ENCODE measurements at places on chromosomes 1 and 21.

- no peak for DNase-seq
These were observed 74.1 kb downstream of the SERINC2 start for GRCh38 chr1:31487143-31487542.

DNA sequence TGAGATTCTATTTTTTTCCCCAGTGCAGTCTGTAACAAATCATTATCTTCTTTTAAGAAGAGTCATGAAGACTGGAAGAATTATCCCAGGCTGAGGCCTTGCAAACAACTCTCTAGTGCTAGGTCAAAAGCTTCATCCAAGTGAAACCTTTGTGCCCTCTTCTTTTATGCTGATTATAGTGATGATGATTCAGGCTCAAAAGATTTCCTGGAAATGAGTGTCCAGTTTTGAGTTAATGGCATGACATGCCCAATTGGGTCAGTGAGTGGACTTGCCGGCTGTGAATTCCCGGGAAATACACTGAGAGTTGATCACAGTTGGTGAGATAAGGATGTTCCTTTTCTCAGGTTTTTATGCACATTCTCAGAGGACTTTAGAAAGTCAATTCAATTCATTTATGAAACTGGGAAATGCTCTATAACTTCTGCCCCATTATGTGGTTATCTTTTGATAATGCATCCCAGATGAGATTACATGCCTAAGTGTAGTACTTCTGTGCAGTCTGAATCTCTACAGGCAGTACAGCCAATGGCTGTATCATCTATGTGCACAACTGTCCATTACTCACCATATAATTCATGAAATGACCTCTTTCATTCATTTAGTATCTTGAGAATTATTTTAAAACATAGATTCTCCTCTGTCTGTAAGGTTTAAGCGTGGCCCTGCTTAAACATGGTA, 66.2 kb downstream of the S1PR1 start:
- no peak for DNase-seq

DNA sequence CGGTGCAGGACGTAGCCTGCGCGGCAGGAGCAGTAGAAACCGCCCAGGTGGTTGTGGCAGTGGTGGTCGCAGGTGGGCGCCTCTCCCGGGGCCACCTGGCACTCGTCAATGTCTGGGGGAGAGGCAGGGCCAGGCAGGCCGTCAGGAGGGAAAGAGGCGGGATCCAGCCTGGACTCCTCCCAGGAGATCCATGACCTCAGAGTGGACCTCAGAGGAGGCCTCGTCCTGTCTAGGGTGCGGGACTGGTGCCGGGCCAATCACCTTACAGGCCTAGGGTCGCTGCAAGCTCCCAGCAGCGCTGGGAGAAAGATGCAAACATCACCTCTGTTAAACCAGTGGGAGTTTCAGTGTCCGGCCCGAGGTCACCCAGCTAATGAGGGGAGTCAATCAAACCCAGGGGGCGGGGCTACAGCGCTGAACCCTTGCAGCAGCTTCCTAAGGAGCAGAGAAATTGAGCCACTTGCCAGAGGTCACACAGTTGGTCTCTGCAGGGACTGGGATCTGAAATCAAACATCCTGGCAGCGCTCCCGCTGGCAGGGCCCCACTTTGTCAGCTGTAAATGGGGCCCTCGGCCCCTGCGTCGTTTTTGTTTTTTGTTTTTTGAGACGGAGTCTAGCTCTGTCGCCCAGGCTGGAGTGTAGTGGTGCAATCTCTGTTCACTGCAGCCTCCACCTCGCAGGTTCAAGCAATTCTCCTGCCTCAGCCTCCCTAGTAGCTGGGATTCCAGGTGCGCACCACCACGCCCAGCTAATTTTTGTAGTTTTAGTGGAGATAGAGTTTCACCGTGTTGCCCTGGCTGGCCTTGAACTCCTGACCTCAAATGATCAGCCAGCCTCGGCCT, 1.4 kb downstream of the MASP2 start:
- no peak for DNase-seq

DNA sequence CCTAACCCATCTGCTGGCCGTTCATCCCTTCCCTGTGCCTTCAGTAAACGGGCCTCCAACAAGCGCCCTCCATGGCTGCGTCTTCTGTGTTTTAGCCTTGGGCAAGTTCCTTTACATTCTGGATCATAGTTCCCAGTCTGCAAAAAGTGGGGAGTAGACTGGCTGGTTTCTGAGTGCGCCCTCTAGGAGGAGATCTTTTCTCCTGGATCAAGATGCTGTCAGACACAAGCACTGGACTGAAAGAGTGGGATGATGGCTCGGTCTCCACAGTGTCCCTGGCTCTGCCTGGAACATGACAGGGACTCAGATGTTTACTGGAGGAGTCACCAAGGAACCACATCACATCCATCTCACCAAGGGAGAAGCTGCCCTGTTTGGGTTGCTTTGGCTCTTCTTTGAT, 88.8 kb downstream of the PRDM2 start:
- DNase-seq = no peak

DNA sequence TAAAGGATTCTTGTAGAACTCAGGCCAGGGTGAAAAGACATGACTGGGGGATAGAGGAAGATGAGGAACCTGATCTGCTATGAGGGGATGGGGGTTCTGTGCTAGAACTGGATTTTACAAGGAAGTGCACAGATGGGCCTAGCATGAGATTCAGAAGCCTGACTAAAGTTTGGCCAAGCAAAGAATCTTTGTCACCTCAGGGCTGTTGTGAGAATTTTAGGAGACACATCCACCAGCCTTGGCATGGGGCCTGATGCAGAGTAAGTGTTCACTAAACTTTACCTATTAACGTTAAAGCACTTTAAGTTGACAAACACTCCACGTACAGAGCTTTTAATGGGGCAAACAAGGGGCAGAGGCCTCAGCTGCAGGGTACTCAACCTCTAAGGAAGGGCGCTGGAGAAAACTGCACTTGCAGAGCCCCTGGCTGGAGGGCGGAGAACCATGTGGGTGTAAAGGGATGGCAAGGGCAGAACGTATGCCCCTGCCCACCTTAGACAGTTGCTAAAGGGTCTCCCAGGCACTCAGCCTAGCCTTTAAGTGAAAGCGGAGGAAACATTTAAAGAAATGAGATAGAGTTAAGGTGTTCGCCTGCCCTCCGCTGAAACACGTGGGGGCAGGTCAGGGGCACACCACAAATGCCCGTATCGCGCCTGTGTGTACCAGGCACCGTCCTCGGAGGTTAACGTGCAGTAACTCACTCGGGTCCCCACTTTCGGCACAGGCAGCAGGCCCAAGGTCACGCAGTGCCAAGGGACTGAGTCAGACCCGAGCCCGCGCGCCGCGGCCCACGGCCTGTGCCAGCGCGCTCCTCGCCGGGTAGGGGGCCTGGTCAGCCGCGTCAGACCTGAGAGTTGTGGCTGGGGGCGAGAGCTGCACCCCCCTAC, 990 bp upstream of the MRPS6 start:
- no peak for DNase-seq
